ENCODE measurements at places on chromosomes 6 and 20.

GRCh38 chr6:72661411-72661810 is 39.5 kb downstream of the KCNQ5 start:
- no peak for DNase-seq

GRCh38 chr6:43983632-43984031 is 143.6 kb downstream of the MRPL14 start:
- DNase-seq = no peak

DNA sequence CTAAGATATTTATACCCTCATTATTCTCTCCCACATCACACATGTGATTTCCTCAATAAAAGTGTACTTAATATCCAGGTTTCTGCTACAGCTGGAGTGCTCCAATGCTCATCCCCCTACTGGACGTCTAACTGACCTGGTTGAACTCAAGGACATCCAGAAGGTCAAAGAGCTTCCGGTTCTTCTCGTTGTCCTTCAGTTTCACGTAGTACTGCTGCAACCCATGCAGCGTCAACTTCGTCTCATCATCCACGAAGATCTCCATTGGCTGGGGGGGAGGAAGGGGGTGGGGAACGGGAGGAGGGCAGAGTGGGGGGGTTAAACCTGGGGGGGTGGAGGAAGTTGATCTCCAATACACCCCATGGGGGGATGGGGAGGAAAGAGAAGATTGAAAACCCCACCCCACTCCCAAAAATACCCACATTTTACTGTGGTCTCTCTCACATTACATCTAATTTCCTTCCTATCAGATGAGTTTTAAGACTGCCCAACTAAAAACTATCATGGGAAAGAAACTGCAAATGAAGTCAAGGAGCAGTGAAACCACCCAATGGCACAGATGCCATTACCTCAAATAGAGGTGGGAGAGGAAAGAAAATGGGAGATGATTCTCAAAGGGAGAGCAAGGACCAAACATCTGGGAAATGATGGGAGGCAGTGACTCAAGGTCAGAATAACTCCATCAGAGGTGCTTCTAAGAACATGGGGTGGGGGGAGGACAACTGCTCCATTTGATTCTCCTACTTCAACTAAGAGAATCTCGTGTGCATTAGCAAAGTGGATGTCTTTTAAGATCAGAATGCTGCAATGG is 4.1 kb downstream of the MCCD1 start:
- no peak for DNase-seq

- DNase-seq = no peak
Observed at GRCh38 chr6:31728767-31729514, at the start of gene DDAH2. TSS of gene DDAH2 (minus strand) at chr6:31729299. CDS start at chr6:31729161, 138 bp downstream.

DNA sequence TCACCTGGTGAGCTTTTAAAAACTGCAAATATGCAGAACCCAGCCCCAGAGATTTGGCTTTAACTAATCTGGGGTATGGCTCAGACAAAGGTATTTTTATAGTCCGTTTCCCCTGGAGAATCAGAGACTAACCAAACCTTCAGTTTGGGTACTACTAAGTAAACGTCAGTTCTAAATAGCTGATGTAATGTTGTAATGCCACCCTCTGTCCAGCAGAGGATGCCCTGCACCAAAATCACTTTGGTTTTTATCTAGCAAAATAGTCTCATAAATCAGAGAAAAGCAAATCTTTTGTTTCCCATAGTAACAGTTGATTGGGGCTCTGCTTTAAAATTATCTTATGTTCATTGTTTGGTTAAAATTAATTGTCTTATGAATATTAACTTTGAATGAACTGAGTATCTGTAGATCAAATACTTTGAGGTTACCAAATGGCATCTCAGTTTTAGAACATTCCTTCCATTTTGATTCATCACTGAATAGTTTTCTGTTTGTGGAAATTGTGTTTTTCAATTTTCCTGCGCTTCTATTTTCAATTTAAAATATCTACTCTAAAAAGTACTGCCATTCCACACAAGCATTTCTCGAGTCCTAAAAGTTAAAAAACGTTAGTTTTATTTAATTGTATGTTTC is 278.3 kb upstream of the PLCB4 start:
- DNase-seq = peak; percentile 55

DNA sequence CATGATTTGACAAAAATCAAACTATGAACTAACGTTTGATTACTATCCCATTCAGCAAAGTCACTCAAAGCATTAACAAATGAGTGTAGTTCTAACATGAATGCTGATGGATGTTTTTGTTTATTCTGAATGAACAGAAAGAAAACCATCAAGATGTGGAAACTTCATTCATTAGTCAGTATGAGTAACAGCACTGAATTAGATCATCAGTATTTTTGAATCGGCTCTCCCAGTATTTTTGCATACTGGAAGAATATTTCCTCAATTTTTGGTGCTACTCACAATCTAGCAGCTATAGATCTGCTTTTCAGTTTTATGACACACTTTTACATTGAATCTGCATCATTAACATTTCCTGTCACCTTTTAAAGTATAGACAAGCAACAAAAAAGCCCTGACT is 63.8 kb upstream of the CD83 start:
- DNase-seq = peak; percentile 86

DNA sequence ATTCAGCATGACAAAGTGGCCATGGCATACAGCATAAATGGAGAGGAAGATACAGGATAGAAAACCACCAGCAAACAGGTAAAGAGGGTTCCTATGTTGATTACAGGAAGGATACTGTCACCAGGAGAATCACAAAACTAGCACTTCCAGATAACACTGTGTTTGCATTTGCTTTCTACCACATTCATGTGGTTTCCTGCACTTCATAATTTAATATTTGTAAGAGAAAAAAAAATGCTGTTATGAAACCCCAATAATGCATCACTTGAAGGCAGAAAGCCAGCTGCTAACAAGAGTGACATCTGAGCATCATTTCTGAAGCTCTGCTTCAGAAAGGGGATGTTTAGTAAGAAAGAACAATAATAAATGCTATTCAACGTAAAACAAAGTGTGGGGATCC is 106.6 kb downstream of the ATXN1 start:
- no peak for DNase-seq

DNA sequence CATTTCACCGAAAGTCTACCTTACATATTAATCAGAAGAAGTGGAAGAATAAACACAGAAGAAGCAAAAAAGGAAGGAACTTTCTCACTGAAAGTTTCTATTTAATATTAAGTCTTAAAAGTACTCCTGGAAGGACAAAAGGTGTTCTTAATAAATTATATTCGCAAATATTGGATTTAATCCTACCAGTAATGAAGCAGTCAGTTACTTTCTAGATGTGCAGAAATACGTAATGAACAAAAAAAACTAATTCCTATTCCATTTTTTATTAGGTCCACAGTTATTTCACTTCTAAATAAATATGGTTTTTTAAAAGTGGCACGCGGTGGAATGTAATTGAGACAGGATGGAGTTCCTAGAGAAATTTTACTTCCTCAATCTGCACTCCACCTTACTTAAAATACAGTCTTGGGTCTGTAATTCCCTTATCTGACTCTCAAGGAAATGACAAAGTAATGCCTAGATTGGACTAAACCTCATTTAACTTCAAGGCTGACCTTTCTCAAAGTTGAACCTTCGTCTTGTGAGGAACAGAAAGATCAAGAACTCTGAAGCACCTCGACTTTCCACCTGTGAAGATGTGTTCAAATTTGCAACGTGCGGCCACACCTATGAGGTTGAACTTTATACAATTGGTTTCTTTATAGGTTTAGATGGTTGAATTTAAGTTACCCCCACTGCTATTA is 1.1 kb upstream of the TRAM2 start:
- DNase-seq = no peak

GRCh38 chr20:10022625-10023024 is 12.2 kb upstream of the ANKEF1 start:
- DNase-seq = no peak

DNA sequence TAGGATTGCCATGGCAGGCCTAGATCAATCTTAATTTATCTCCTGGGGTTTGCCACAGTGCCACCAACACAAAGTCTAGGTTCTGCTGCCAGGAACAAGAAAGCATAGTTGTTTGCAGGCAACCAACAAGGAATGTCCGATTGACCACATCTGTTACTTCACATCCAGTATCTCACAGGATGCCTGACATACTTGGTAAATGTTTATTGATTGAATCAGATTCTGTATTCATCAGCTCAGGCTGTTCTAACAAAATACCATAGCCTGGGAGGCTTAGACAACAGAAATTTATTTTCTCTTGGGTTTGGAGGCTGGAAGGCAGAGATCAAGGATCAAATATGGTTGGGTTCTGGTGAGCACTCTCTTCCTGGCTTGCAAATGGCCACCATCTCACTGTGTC is 26.3 kb upstream of the MC3R start:
- peak; percentile 4 for DNase-seq

DNA sequence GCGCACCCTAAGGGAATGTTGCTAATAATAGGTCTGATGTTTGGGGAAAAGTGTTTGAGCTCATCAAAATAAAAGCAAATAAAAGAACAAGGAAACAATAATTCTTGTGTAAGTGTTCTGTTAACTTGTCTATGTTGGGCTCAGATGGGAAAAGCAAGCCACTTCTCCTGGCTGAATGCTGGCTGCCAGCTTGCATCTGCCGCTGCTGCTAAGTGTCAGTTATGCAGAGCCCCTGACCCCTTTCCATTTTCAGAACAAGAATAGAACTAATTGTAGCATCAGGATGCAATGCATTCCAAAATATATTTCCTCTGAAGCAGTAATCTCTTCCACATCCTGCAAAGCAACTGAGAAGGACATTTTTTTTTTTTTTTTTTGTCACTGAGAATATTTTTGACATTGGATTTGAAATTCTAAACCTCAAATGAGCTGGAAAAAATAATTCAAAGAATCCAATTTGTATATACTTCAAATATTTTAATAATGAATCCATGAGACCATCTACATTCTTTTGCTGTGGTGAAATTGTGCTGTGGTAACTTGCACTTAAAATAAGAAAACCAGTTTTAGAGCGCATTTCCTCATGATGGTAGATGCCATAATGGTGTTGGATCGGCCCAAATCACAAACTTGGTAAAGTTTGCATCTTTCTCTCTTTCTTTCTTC is 43.9 kb upstream of the DEK start:
- peak; percentile 40 for DNase-seq

GRCh38 chr6:35477028-35477427 is 8.8 kb downstream of the RPL10A start:
- DNase-seq = no peak

- DNase-seq = no peak
Observed at GRCh38 chr20:2834401-2835110, 5.9 kb downstream of the PCED1A start.

GRCh38 chr6:135084001-135084915 is 29.6 kb upstream of the HBS1L start:
- DNase-seq = no peak

- DNase-seq = no peak
Observed at GRCh38 chr6:760982-761955, 68.3 kb upstream of the EXOC2 start.

GRCh38 chr6:152636021-152636608 is 1.0 kb downstream of the SYNE1 start:
- DNase-seq = peak; percentile 4

DNA sequence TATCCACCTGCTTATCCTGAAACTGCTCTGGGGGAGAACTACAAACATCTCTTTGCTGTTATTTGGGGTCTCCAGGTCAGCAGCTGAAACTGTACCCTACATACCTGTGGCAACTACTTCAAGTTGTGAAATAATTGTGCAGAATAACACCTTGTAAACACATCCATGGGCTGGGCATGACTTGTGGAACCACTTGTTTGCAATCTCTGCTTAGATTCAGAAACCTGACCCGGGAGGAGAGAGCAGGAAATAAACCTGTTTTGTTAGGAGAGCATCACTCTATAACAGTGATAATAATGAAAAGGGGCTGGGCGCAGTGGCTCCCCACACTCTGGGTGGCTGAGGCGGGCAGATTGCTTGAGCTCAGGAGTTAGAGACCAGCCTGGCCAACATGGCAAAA is 183.1 kb downstream of the NFATC2 start:
- DNase-seq = peak; percentile 67

DNA sequence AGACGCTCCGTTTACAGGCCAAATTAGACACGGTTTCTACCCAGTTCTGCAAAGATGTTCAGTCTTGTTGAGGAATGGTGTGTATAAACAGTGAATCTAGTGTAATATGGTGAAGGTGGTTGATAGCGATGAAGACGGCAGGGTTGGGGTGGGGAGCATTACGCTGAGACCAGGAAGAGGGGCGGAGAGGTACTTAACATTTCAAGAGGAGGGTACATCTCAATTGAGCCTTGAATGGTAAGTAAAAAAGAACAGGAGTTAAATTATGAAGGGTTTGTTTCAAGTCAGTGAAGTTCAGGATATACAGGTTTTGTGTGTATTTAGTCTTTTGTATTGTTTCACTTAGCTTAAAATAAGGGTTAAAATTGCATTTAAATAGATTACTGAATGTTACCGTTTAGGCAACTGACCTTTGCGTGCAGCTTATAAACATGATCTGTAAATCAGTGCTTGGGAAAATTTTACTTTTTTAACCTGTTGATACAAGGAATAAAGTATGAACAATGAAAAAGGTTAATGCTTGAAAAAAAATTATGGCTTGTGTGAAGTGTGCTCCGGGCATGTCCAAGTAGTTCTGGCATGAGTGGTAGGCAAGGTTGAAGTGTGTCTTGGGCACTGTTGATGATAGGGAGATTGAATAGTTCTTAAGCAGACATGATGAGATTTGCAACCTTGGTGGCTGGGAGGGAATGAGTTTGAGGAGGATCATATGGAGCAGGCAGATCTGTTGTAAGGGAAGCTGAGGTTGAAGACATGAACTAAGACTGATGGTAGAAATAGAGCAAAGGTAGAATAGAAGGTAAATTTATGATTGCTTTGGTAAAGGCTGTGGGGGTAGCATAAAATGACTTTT is 842 bp downstream of the POLR1C start:
- DNase-seq = peak; percentile 27

DNA sequence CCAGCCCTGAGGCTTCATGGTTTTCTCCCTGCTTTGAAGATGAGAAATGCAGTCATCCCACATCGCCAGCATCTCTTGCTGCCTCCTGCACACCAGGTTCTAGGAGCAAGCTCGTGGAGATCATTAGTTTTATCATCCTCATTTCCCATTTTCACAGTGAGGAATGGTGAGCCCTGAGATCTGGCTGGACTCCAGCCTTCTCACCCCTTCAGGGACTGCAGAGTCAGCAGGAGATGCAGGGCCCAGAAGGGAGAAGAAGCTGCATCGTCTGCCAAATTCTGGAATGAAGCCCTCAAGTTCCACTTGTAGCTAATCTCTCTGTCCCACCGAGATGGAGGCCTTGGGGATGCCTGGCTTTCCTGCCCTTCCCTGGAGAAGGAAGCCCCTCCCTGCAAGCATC is 216.8 kb downstream of the TAF4 start:
- no peak for DNase-seq

DNA sequence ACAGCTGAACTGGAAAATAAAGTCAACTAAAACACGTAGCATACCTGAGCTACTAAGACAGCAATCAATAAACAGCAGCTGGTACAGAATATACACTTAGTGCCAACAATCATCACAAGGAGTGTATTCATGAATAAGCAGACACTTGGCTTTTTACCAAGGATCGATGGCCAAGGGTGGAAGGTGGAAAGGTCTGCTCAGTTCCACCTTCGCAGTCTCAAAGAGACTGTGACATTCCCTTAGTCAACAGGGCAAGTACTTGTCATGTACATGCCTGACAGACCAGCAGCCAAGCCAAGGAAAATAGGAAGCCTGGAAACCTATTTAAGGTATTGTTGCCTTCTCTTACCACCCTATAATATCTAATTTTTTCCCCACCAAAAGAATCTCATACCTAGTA is 21.4 kb downstream of the HBS1L start:
- peak; percentile 19 for DNase-seq
